Fibroblast of the aortic adventitia (primary cell): ENCODE measurements at places on chromosomes 3 and 15. TPM values are rescaled to one million over a fixed set of nuclear protein-coding genes. Genes with fewer than 3 reads are reported as not detected.

LRRC3B gene
- not detected in 2 replicates for total RNA-seq

XCR1 gene
- not detected in 2 replicates for total RNA-seq

REC114 gene
- not detected in 2 replicates for total RNA-seq

MUC20 gene
- total RNA-seq: 0.63 and 4.5 TPM in 2 replicates

GPR149 gene
- not detected in 2 replicates for total RNA-seq

CGNL1 gene
- total RNA-seq: 0.90 and 11.0 TPM in 2 replicates

DISP2 gene
- total RNA-seq: 0.08 and 0.36 TPM in 2 replicates

GCNT3 gene
- total RNA-seq: 0.27 and 0.65 TPM in 2 replicates

PROS1 gene
- total RNA-seq: 57.1 and 109 TPM in 2 replicates

SLC12A1 gene
- under 0.01 TPM in 1 of 2 replicates, not detected in the other for total RNA-seq

GJD2 gene
- not detected in 2 replicates for total RNA-seq

ZBED2 gene
- total RNA-seq: 0.09 TPM in 1 of 2 replicates, not detected in the other

TM4SF1 gene
- total RNA-seq: 213 and 299 TPM in 2 replicates

FEZF2 gene
- total RNA-seq: not detected in 2 replicates

CA12 gene
- 21.5 and 174 TPM in 2 replicates for total RNA-seq

GOLGA6D gene
- not detected in 2 replicates for total RNA-seq

GABRA5 gene
- total RNA-seq: not detected in 2 replicates

TCAIM gene
- total RNA-seq: 13.2 and 33.3 TPM in 2 replicates

CLN6 gene
- total RNA-seq: 8.9 and 25.9 TPM in 2 replicates

MINDY2 gene
- 11.9 and 25.8 TPM in 2 replicates for total RNA-seq

FBXO40 gene
- total RNA-seq: under 0.01 TPM in 1 of 2 replicates, not detected in the other

IL5RA gene
- total RNA-seq: 0.08 TPM in 1 of 2 replicates, not detected in the other

MST1R gene
- total RNA-seq: 0.81 and 1.3 TPM in 2 replicates

C3orf52 gene
- 4.4 and 10.7 TPM in 2 replicates for total RNA-seq

PLA2G4F gene
- not detected in 2 replicates for total RNA-seq

SLC12A8 gene
- total RNA-seq: 13.4 and 15.5 TPM in 2 replicates

HYAL1 gene
- total RNA-seq: 0.90 TPM in 1 of 2 replicates, not detected in the other

FBXL2 gene
- total RNA-seq: 5.1 and 9.7 TPM in 2 replicates

OR4F15 gene
- total RNA-seq: not detected in 2 replicates

NMNAT3 gene
- total RNA-seq: 1.5 and 1.8 TPM in 2 replicates

RAD51 gene
- total RNA-seq: 2.9 and 12.1 TPM in 2 replicates

CDHR4 gene
- 0.09 TPM in 1 of 2 replicates, not detected in the other for total RNA-seq

FGD5 gene
- 0.18 and 3.9 TPM in 2 replicates for total RNA-seq

GPD1L gene
- 8.5 and 10.3 TPM in 2 replicates for total RNA-seq

NR2F2 gene
- 15.5 and 20.2 TPM in 2 replicates for total RNA-seq

STRA6 gene
- total RNA-seq: 0.18 and 0.25 TPM in 2 replicates

ATRIP gene
- 4.0 and 14.5 TPM in 2 replicates for total RNA-seq

PLCB2 gene
- total RNA-seq: 0.27 TPM in 1 of 2 replicates, not detected in the other

ADPGK gene
- 43.9 and 86.1 TPM in 2 replicates for total RNA-seq

SLC22A13 gene
- 0.45 TPM in 1 of 2 replicates, not detected in the other for total RNA-seq

ABHD17C gene
- 5.6 and 15.5 TPM in 2 replicates for total RNA-seq

POPDC2 gene
- 0.27 and 1.6 TPM in 2 replicates for total RNA-seq

CPN2 gene
- total RNA-seq: not detected in 2 replicates

CLDN16 gene
- 0.09 TPM in 1 of 2 replicates, not detected in the other for total RNA-seq

CISH gene
- total RNA-seq: 0.98 and 1.4 TPM in 2 replicates

GNAT1 gene
- not detected in 2 replicates for total RNA-seq

MRAS gene
- 31.2 and 53.3 TPM in 2 replicates for total RNA-seq

SOX2 gene
- not detected in 2 replicates for total RNA-seq

GPR160 gene
- total RNA-seq: 0.90 TPM in 1 of 2 replicates, not detected in the other

TNNC1 gene
- total RNA-seq: 1.4 and 2.0 TPM in 2 replicates

TMC3 gene
- under 0.01 TPM in 1 of 2 replicates, not detected in the other for total RNA-seq

THSD4 gene
- total RNA-seq: 28.1 and 50.9 TPM in 2 replicates

PROK2 gene
- not detected in 2 replicates for total RNA-seq

SLC28A1 gene
- not detected in 2 replicates for total RNA-seq

SCG3 gene
- not detected in 2 replicates for total RNA-seq

CHST2 gene
- 5.0 and 14.4 TPM in 2 replicates for total RNA-seq

EPHB3 gene
- total RNA-seq: 2.5 and 4.7 TPM in 2 replicates

LRRC2 gene
- total RNA-seq: 7.9 and 10.1 TPM in 2 replicates

ATG3 gene
- 80.4 and 90.4 TPM in 2 replicates for total RNA-seq
